Vagina (tissue), 2 donors: ENCODE measurements at places on chromosomes 13 and 19. TPM values are rescaled to one million over a fixed set of nuclear protein-coding genes. Genes with fewer than 3 reads are reported as not detected.

DNA sequence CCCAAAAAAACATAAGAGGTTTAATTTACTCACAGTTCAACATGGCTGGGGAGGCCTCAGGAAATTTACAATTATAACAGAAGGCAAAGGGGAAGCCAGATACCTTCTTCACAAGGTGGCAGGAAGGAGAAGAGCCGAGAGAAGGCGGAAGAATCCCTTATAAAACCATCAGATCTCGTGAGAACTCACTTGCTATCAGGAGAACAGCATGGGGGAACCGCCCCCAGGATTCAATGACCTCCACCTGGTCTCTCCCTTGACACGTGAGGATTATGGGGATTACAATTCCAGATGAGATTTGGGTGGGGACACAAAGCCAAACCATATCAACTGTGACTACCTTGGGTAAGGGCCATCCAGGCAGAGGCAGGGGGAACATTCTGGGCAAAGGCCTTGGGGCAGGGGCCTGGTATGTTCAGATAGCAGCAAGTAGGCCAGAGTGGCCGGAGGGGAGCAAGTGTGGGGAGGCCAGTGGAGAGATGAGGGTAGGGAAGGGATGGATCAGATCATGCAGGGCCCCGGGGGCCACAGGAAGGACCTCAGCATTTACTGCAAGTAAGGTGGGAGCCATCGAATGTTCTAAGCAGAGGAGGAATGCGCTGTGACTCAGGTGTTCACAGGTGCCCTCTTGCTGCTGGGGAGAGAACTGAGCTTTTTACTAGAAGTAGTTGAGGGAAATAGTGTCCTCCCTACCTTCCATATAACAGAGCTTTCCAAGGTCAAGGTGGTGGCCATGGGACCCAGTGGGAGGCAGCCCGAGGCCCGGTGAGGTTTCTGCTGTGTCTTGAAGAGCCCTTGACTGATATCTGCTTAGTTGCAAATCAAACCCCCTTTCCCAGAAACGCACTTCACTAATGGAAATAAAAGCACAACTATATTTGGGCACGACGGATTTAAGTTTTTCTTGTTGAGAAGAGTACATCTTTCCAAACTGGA is 18.0 kb downstream of the RAB3D start:
- H3K36me3 ChIP-seq: no peaks in the 10 kb centered on the region
- no peak overlapping the region for H3K4me3 ChIP-seq
- H3K4me1 ChIP-seq: peaks cover 26% of the 10 kb centered on the region
- no peaks in the 10 kb centered on the region for H3K27me3 ChIP-seq
- DNase-seq: no peak

GRCh38 chr19:42407085-42407815 is 17.2 kb upstream of the CNFN start:
- H3K27me3 ChIP-seq: no peaks in the 10 kb centered on the region
- no peak for DNase-seq
- H3K4me1 ChIP-seq: peaks cover 10% of the 10 kb centered on the region
- no peak overlapping the region for H3K4me3 ChIP-seq
- no peak overlapping the region for H3K27ac ChIP-seq
- no peaks in the 10 kb centered on the region for H3K36me3 ChIP-seq

- H3K4me3 ChIP-seq: no peak overlapping the region
- peaks cover 12% of the 10 kb centered on the region for H3K4me1 ChIP-seq
- no peak overlapping the region for H3K27ac ChIP-seq
- H3K27me3 ChIP-seq: no peaks in the 10 kb centered on the region
- no peak for DNase-seq
These were observed 236.1 kb downstream of the RGCC start for GRCh38 chr13:41693434-41693833.

DNA sequence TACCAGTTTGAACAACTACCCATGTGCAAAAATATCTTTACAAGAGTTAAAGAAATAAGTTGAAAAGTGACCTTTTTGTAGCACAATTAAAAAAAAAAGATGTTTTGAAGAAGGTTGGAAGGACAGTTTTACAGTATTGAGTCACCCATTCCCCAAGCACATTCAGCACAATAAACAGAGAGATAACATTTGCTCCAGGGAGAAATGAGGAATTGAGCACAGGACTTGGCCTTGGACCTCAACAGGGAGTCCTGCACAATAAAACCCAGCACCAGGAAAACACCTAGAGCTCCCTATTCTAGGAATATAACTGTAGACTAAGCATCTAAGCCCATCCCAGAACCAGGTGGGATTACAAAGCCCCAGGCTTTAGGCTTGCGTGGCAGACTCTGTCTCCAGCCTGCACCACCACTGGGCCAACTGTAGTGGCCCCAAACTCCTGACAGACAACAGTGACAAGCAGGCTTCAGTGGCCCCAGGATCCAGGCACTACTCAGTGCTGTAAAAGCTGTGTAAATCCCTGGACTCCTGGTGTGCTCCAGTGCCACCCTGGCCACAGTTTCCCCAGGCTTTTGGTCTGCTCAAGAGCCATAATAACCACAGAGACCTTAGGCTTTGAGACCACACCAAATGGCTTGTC is 857.2 kb downstream of the SLITRK1 start:
- H3K27me3 ChIP-seq: no peaks in the 10 kb centered on the region
- H3K4me1 ChIP-seq: no peaks in the 10 kb centered on the region
- H3K4me3 ChIP-seq: no peak overlapping the region
- no peaks in the 10 kb centered on the region for H3K36me3 ChIP-seq

The NR2C2AP gene
- total RNA-seq: 12.5 TPM
